ENCODE measurements at places on chromosomes 13 and 19. TPM values are rescaled to one million over a fixed set of nuclear protein-coding genes. Genes with fewer than 3 reads are reported as not detected.

The LAIR1 gene
- total RNA-seq: not detected

The SIAH3 gene
- total RNA-seq: under 0.01 TPM

The SIGLEC14 gene
- total RNA-seq: not detected

The UQCRFS1 gene
- 45.5 TPM for total RNA-seq

The NOVA2 gene
- total RNA-seq: not detected

The NLRP9 gene
- not detected for total RNA-seq

The HCN2 gene
- not detected for total RNA-seq

The CEACAM7 gene
- total RNA-seq: not detected

The TLE6 gene
- total RNA-seq: 0.69 TPM

The PALM gene
- 45.4 TPM for total RNA-seq

The KCNK6 gene
- 8.4 TPM for total RNA-seq

The TSHZ3 gene
- total RNA-seq: 0.52 TPM

The TMIGD2 gene
- total RNA-seq: not detected

The KLK8 gene
- total RNA-seq: not detected

The CEACAM20 gene
- total RNA-seq: not detected

The DBP gene
- total RNA-seq: 0.52 TPM

The DOCK6 gene
- total RNA-seq: 5.9 TPM

The CLEC4M gene
- total RNA-seq: not detected

The SIGLEC6 gene
- not detected for total RNA-seq

The MYPOP gene
- 0.69 TPM for total RNA-seq

The CGB1 gene
- not detected for total RNA-seq

The SRRM5 gene
- total RNA-seq: 0.05 TPM

The CPB2 gene
- total RNA-seq: not detected

The DIAPH3 gene
- 19.1 TPM for total RNA-seq

The CTXN1 gene
- total RNA-seq: 18.6 TPM

The UNC13A gene
- total RNA-seq: 0.05 TPM

The OR10H3 gene
- not detected for total RNA-seq

The C19orf38 gene
- total RNA-seq: not detected

The LILRA2 gene
- total RNA-seq: not detected

The TUBA3C gene
- total RNA-seq: not detected

The IGFL3 gene
- not detected for total RNA-seq

The PRODH2 gene
- total RNA-seq: 0.20 TPM

The CEACAM1 gene
- total RNA-seq: 0.69 TPM

The GDF15 gene
- total RNA-seq: 190 TPM

The UBE2L5 gene
- not detected for total RNA-seq

The KIRREL2 gene
- not detected for total RNA-seq

The NDUFA7 gene
- total RNA-seq: 7.2 TPM

The AP1M2 gene
- 2.0 TPM for total RNA-seq

Measured in renal cortical epithelial cell (primary cell).